A549 treated with RU486 at 1 μM for 4 hours (cell line): ENCODE measurements at places on chromosomes 13 and 19. TPM values are rescaled to one million over a fixed set of nuclear protein-coding genes. Genes with fewer than 3 reads are reported as not detected.

The ZNF528 gene
- 0.10 TPM in 1 of 5 replicates, not detected in the others for total RNA-seq

The NAPSA gene
- total RNA-seq = 0.71 to 1.3 TPM (median 0.94 TPM) in 5 replicates

The ZNF415 gene
- total RNA-seq = not detected in 5 replicates

The ZIM2 gene
- not detected in 5 replicates for total RNA-seq

The TNFRSF19 gene
- 1.5 to 3.8 TPM (median 3.1 TPM) in 5 replicates for total RNA-seq

The FGF22 gene
- total RNA-seq = 0.24 to 0.95 TPM (median 0.67 TPM) in 5 replicates

The CD79A gene
- 0.59 to 1.4 TPM (median 1.0 TPM) in 5 replicates for total RNA-seq

The NMRK2 gene
- total RNA-seq = not detected in 5 replicates

The KLHL1 gene
- not detected in 5 replicates for total RNA-seq

The USHBP1 gene
- total RNA-seq = not detected in 5 replicates

The COX6B1 gene
- 1,299 to 1,635 TPM (median 1,348 TPM) in 5 replicates for total RNA-seq

The CEACAM19 gene
- total RNA-seq = 7.5 to 10.1 TPM (median 9.3 TPM) in 5 replicates

The CATSPERD gene
- not detected in 5 replicates for total RNA-seq

The TARM1 gene
- not detected in 5 replicates for total RNA-seq

The PSG2 gene
- total RNA-seq = not detected in 5 replicates

The ZNF552 gene
- total RNA-seq = 4.5 to 6.3 TPM (median 5.4 TPM) in 5 replicates

The UPK1A gene
- total RNA-seq = 0.67 to 0.99 TPM (median 0.85 TPM) in 5 replicates
